ENCODE measurements at places on chromosomes 5 and 9. TPM values are rescaled to one million over a fixed set of nuclear protein-coding genes. Genes with fewer than 3 reads are reported as not detected.

RNF208 gene
- not detected for polyA plus RNA-seq

CAMK4 gene
- 125 TPM for polyA plus RNA-seq

DAP gene
- 50.1 TPM for polyA plus RNA-seq

IFNB1 gene
- not detected for polyA plus RNA-seq

TOR4A gene
- polyA plus RNA-seq, result 4.1 TPM

FBP1 gene
- polyA plus RNA-seq, result 9.2 TPM

Measured in CD4-positive, CD25-positive, alpha-beta regulatory T cell (primary cell).